ENCODE measurements at places on chromosomes 5 and 9.

- DNase-seq: no peak
Measured at GRCh38 chr5:178210686-178211085, 6.4 kb downstream of the HNRNPAB start.

DNA sequence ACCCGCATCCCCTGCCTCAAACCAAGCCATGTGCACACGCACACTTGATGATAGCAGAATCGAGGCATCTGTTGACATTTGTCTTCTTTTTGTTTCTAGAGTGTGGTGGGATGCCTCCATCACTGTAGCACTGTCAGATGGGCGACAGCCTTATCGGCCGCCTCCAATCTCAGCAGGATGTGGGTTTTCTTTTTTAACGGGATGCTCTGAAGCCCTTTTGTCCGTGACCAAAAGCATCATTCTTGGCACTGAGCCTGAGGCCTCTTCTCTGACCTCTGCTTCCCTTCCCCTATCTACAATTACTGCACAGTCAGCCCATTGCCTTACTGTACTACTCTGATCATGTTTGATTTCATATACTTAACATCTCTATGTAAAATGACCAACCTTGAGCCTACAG lies 78.3 kb downstream of the LMNB1 start:
- DNase-seq: no peak

GRCh38 chr5:155631116-155631515 lies 617.6 kb downstream of the KIF4B start:
- DNase-seq: no peak

DNA sequence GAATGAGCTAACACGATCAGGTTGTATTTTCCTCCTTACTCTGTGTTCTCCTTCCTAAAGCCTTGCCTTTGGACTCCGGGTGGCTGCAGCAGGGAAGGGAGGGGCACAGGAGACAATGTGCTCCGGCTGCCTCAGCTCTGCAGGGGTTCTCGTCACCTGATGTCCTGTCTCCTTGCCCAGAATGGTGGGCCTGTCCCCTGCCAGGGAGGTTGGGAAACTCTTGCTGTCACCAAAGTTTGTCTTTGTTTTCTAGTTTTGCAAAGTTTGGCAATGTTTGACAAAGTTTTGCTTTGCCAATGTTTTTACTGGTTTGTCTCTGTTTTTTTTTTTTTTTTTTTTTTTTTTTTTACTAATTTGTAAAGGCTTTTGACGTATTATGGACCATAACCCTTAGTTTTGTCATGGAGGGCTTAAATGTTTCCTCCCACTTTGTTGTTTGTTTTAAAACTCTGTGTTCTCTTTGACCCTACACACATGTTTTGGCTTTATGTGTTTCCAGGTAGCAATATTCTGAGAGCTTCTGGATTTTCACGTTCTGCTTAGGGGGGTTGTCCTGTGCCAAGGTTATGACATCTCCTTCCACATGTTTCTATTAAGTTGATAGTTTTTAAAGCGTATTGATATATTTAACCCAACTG lies 49.3 kb downstream of the GADD45G start:
- peak; percentile 43 for DNase-seq

GRCh38 chr5:129245489-129245888 lies 150.9 kb downstream of the ISOC1 start:
- no peak for DNase-seq

- no peak for DNase-seq
Measured at GRCh38 chr5:126376443-126376842, 46.8 kb upstream of the GRAMD2B start.

DNA sequence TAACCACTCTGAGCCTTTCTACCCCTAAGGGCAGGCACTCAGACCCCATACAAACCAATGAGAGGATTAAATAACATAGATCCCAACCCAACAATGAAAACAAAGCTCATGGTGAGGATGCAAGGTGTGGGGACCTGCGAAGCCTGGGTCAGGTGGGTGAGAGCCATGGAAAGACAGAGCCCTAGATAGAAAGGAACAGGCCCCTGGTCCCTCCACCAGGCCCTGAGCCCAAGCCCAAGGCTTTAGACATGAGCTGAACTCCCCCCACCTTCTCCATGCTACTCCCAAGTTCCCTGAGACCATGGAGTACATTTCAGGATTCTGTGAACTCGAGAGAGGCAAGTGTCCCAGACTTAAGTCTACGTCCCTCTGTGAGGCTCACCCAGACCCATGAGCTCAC lies 106.5 kb downstream of the SAXO1 start:
- DNase-seq: no peak
